ENCODE measurements at places on chromosomes 3 and 15.

GRCh38 chr15:85149465-85150129 is 167.9 kb downstream of the PDE8A start:
- DNase-seq = no peak

DNA sequence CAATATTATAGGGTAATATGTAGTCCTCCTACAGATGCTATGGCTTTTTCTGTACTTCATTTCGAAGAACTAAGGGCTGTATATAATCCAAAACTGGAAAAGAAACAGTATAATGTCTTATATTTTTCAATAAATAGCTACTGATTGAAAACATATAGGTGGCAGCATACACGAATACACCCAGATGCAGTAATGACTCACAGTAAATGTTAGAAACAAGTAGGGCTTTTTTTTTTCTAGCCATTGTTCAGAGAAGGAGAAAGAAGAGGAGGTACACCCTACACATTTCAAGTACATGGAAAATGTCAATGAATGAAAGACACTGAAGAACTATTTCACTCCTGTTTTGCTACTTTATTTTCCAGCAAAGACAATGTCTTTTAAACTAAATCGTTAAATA is 9.4 kb downstream of the DAZL start:
- DNase-seq = no peak

DNA sequence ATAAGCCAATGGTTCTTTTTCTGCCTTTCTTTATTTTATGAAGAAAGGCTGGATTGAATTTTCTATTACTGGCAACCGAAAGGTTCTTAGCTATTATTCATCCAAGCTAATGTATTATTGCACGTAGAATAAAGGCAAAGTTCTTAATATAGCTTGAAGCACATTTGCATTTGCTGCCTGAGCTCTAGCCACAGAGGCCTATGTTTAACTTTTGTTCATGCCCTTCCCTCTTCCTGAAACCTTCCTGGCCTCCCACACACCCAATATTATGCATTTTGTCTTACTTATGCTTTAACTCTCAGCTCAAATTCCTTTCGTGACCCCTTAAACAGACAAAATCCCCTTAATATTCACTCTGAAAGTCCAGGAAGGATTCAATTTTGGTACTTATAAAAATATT is 71.0 kb upstream of the ZNF280D start:
- DNase-seq = no peak

- no peak for DNase-seq
Measured at GRCh38 chr3:182621435-182622240, 171.7 kb upstream of the ATP11B start.

DNA sequence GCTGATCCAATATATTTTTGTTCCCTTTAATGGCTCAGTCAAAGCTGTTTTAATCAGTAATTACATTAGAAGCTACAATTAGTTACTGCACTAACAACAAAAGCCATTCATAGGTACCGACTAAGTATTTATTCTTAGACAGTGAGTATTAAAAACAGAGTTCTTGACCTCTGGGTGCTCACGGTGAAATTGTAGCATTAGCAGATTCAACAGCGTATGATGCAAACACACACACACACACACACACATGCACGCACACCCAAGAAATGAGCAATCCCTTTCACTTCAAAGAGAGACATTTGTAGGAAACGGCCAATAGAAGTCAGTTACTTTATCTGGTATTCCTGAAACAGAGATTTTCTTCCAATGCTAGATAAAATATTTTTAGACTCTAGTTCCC is 27.0 kb upstream of the MITF start:
- DNase-seq = no peak

- DNase-seq = no peak
Measured at GRCh38 chr15:88131937-88132336, 124.6 kb downstream of the NTRK3 start.

GRCh38 chr3:33439546-33440327 is 468 bp downstream of the UBP1 start:
- DNase-seq = peak; percentile 84

- no peak for DNase-seq
Measured at GRCh38 chr3:25306705-25307104, 121.4 kb upstream of the RARB start.

DNA sequence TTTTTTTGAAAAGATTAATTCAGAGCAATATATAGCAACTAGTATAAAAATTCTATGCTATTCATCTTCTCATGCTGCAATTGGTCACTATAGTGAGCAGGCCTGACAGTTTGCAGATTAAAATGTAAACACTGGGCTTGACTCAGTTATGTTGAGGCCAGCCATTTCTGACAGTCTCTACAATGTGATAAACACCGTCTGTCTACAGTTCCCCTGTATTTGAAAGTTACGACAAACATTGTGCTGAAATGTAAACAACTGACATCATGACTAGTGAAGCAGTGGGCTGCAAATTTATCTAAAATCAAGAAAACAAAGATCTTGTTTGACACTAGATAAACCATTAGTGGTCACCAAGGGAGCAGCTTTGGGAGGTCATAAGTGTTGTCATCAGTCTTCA is 197.4 kb downstream of the ISL2 start:
- no peak for DNase-seq

DNA sequence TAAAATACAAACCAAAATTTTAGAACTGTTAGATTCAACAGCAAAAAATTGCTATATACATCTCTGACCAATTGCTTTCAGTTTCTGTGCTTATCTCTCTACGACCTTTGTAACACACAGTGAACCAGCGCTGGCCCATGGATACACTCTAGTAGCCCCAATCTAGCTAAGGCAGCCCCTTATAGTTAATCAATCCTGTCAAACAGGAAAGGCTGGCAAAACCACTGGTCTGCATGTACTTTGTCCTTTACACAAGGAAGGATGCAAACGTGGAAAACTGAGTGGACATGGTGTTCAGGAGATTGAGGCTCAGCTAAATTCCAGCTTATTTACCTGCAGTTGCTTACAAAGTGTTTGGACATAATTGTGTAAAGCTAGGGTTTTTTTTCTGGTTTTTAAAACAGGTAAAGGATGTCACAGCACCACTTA is 25.9 kb downstream of the ADGRG7 start:
- DNase-seq = no peak

DNA sequence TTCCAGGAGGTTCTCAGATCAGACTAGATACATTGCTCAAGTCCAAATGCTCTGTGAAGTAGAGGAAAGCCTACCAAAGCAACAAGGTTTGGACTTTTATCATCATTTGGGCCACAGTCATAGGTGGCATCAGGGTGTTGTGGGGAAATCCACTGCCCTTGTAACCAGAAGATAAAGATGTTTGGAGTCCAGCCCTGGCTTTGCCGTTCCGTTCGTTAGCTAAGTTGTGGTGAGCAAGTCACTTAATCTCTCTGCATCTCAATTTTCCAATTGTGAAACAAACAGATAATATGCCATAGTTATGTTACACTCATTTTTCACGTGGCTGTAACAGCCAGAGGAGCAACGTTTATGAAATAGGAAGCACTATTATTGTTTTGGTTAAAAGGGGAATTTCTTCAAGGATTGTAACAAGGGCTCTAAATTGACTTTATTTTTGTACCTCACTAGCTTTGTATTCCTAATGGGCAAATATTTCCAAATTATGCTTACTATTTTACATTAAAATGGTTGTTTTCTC is 125.6 kb downstream of the CD47 start:
- no peak for DNase-seq

DNA sequence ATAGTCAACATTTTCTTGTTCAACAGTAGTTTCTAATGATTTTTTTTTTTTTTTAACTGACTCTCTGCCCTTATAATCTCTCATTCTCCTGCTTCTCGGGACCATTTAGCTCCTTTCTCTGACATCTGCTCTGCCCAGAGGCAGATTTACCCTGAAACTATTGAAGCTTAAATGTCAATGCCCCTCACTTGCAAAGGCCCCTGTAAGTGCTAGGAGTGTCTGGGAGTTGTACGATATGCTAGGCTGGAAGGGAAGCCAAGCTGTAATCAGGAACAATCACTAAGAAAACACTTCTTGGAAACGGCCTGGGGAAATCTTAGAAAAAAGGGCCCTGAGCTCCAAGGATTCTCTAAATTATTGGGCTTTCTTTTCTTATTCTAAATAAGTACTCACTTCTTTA is 5.8 kb upstream of the PLOD2 start:
- DNase-seq = no peak

- no peak for DNase-seq
Measured at GRCh38 chr15:39852250-39852649, 67.8 kb downstream of the GPR176 start.

GRCh38 chr3:50155891-50156290 is 767 bp downstream of the SEMA3F start:
- DNase-seq = no peak

DNA sequence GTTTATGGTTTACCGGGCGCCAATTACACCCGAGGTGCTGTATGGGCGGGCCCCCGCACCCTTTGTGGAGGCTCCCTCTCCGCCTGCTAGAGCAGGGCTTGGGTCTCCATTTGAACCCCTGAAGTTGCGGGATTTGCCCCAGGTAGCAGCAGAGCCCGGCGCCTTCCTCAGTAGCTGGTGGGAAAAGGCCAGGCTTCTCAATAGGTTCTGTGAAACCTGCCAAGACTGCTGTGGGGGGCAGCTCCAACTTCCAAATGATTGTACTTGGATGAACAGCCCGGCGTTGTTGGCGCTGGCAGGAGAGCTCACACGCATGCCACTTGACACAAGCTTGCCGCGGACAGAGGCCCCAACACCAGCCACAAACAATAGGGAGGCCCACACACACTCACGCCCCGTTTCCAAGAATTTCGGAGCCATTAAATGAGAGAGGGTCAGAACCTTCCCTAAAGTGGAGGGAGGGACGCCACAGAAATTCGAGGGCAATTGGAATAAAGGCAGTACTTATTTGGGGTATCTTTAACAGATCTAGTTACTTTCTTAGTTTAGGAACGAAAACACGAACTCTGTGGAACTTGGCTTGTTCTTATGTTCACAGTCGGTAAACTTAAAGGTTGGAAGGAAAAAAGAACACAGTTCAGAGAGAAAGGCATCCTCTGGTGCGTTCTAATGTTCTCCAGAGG is 1.4 kb downstream of the EPHB3 start:
- DNase-seq = no peak

DNA sequence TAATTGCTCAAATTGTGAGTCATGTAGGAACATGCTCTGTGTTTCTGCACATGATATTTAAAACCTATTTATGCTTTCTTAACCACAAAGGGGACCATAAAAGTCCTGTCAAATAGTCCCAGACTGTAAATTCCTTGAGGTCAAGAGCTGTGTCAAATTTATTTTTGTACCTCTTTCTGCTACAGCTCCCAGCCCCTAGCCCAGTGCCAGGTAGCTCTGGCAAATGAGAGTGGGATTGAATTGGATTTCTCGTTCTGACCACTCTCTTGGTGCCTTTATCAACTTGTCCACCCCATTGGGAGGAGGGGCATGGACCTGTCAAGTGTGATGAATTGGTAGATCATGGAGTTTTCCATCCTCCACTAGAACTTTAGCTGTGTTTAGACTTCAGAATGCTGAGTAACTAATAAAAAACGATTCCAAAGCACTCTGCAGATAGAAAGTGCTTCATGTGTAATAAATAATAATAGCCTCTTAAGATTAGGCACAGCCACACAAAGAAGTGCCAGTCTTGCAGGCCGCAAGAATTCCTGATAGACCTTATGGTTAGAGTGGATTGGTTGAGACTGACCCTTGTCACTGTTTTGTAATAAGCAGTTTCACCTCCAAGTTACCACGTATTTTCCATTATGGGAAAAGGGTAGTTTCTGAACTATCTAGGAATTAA is 120.4 kb downstream of the LPP start:
- no peak for DNase-seq

DNA sequence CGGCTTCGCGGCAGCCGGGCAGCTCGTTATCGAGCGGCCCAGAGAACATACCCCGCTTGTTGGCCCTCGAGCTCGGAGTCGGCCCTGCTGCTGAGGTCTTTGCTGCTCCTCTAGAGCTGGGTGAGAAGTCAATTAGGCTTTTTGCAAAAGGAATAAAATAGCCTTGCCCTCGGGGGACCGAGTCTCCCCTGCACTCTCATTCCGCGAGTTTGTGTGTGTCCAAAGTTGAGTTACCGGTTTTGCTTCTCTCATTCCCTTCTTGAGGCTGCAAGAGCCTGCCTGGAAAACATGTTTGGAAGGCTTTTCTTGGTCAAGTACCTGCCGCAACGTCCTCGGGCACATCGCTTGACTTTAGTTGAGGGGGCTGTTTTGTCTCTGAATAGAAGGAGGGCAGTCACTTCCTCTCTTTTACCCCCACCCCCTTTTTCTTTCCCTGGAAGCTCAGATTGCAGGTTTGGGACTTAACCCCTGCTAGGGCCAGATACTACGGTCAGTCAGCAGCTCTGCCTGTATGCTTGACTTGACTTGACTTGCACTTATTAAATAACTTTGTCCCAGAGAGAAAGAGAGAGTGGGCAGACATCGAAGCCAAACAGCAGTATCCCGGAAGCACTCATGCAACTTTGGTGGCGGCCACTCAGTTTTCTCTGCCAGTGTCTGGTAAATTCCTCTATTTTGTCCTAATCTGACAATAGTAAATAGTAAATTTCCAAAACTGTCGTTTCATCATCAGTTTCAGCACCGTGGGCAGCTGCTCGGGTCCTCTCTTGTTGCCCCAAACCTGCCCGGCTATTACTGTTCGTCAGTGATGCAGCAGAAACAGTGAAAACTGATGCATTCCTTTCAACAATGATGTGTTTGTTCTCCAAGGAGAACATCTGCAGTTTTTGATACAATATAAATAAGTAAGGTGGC is 609 bp downstream of the RNF13 start:
- DNase-seq = no peak

- DNase-seq = no peak
Measured at GRCh38 chr3:140395134-140396075, 282.5 kb upstream of the TRIM42 start.

- no peak for DNase-seq
Measured at GRCh38 chr3:184549796-184550577, 11.6 kb upstream of the EPHB3 start.

DNA sequence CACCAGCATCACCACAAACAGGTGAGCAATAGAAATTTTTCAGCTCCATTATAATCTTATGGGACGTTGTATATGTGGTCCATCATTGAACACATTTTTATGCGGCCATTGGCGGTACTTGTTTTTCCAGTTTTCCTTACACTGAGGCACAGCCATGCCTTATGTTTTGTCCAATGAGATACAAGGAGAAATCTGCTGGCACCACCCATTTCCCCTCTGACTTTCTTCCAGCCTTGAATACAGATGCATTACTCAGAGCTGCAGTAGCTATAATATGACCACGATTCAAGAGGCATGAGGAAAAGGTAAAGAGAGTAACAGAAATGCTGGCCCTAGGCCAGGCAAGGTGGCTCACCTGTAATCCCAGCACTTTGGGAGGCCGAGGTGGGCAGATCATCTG is 9.0 kb upstream of the PIK3R4 start:
- no peak for DNase-seq
